ENCODE measurements at places on chromosomes 3 and 15.

GRCh38 chr3:172104471-172105072, 65.2 kb downstream of the FNDC3B start:
- no peak for DNase-seq

DNA sequence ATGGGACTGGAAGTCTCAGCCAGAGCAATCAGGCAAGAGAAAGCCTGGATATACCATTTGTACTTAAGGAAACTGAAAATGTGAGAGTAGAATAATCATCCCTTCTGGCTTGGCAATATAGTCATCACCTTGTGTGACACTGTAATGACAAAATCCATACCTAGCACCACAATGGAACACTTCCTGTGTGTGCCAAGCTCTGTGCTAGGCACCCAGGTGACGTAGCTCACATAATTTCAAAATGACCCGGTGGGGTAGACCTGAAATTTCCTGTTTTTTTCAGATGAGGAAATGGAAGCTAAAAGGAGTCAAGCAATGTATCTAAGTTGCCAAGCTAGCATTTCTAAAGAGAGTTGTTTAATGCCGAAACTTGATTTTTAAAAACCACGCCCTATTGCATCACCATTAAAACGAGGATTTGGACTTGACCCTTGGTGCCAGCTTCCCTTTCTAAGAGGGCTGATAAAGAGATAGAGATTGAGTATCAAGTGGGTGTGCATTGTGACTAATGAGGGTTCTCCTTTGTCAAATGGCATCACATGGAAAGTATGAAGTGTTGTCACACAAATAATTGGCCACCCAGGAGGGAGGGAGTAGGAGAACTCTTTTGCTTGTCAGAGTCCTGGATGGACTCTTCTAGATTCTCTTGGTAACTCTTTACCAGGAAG, 141.3 kb upstream of the PDZRN3 start:
- no peak for DNase-seq

GRCh38 chr15:47675735-47676134, 41.6 kb upstream of the SEMA6D start:
- DNase-seq, result no peak

DNA sequence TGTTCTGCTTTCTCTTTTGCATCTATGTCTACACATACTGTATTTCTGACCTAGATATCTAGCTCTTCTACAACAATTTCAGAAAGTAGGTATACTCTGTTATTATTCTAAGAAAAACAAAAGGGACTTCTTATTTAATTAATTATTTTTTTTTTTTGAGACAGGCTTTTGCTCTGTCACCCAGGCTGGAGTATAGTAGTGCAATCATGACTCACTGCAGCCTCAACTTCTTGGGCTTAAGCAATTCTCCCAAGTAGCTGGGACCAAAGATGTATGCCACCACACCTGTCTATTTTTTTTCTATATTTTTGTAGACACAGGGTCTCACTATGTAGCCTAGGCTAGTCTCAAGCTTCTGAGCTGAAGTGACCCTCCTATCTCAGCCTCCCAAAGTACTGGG, 130.6 kb downstream of the MBNL1 start:
- DNase-seq, result peak; percentile 54

GRCh38 chr3:12902181-12902999, 61.0 kb upstream of the RPL32 start:
- no peak for DNase-seq

GRCh38 chr3:132669256-132669777, 9.2 kb downstream of the UBA5 start:
- DNase-seq, result no peak

DNA sequence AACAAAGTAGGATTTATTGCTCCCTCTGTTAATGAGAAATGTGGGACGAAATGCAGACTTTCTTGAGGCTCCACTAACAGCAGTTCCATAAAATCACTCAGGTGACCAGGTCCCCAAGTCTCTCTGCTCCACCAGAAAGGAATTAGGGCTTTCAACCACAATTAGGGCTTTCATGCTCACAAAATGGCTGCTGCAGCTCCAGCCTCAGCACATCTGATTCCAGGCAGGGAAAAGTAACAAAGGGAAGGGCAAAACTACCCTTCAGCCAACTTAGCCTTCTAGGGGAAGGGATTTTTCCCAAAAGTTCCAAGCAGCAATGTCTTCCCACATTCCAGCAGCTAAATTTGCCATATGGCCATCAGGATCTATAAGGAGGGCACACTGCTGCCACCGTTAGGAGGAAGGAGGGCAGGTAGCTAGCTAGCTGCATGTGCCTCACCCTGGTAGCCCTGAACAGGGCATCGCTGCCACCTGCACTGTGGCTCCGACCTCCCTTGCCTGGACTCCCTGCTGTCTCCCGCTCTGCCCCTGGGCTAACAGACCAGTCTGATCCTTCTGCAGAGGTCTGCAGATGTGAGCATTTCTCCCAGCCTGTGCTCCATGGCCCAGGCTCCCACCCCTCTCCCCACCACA, 12.8 kb downstream of the CFAP100 start:
- DNase-seq, result peak; percentile 4

GRCh38 chr3:87201727-87202126, 25.4 kb upstream of the CHMP2B start:
- DNase-seq, result no peak

GRCh38 chr3:127072221-127072771, 89.4 kb downstream of the PLXNA1 start:
- no peak for DNase-seq

DNA sequence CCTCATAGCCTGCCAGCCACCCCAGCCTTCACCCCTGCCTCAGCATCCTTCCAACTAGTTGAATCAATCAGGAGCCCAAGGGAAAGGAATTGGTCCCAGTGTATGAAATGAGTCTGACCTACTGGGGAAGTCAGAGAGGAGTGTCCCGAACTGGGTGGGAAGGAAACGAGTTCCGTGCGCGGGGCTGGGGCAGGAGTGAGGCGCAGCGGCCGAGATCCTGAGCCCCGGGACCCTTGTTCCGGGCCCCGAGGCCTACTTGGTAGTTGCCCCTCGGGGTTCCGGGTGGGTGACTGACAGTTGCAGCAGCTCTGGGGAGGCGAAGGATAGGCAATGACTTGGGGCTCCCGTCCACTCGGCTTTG, 1.1 kb upstream of the PLCL2 start:
- no peak for DNase-seq

GRCh38 chr15:101702077-101702476, 22.2 kb downstream of the TARS3 start:
- no peak for DNase-seq

- DNase-seq, result no peak
Measured at GRCh38 chr15:35436422-35436821, 109.5 kb downstream of the DPH6 start.

GRCh38 chr3:128080323-128081080, 28.3 kb downstream of the SEC61A1 start:
- DNase-seq, result peak; percentile 67

- no peak for DNase-seq
Measured at GRCh38 chr3:4228295-4228694, 74.9 kb upstream of the SETMAR start.

- no peak for DNase-seq
Measured at GRCh38 chr3:59699648-59700320, 650.0 kb upstream of the CFAP20DC start.

DNA sequence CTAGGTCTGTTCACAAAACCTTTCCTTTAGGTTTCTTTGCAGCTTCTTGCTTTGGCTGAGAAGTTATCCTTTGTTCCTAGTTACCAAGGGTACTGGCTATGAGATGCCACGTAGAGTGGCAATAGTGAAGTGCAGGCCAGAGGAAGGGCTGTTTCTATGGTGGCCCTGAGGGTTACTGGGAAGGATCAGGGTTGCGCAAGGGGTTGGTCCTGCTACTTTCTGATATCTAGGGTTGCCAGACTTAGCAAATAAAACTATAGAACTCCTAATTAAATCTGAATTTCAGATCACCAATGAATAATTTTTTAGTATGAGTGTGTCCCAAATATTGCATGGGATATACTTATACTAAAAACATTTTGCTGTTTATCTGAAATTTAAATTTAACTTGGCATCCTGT, 317.6 kb upstream of the CTDSPL start:
- DNase-seq, result no peak

GRCh38 chr3:151460774-151461450, at the start of gene IGSF10:
IGSF10 (minus strand) TSS chr3:151461061; CDS start chr3:151458709, 2,352 bp downstream.
- no peak for DNase-seq

GRCh38 chr3:163587342-163587741, 1491.0 kb downstream of the SI start:
- DNase-seq, result peak; percentile 95

DNA sequence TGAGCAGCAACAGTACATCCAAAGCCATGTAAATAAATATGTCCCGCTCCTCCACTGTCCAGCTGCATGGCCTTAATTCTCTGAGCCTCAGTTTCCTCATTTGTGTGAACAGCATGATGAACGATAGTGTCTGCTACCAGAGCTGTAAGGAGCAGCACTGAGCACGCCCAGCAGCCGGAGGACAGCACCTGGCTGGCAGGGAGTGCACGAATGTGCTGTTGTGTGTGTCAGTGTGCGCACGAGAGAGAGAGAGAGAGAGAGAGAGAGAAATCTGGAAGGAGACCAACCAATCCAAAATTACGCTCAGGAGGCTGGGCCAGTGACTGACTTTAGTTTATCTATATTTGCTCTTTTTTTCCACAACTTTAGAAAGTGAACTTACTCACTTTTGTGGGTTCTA, 26.6 kb upstream of the PLXNA1 start:
- no peak for DNase-seq

DNA sequence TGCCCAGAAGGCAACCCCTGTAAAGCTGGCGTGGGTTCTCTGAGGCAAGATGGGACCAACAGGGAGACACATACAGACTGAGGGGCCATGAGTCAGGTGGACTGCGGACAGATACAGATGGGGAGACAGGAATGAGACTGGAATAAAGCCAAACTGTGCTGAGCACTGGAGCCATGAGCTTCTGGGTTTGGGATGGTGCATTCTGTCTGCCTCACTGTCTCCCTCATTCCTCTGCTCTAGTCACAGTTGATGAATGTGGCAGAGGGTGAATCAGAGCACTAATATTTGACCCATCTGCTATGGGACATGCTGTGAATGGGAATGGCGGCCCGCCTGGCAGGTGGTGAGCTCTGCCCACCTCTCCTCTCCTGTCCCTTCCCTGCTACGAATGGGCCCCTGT, 262.9 kb downstream of the EPHB1 start:
- DNase-seq, result no peak

GRCh38 chr3:139295040-139295439, 48.8 kb upstream of the MRPS22 start:
- DNase-seq, result no peak

DNA sequence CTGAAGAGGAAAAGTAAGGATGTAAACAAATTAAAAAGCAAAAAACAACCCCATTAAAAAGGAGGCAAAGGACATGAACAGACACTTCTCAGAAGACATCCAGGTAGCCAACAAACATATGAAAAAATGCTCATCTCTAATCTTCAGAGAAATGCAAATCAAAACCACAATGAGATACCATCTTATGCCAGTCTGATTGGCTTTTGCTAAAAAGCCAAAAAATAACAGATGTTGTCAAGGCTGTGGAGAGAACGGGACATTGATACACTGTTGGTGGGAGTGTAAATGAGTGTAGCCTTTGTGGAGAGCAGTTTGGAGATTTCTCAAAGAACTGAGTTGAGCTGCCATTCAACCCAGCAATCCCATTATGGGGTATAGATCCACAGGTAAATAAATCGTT, 18.6 kb upstream of the RGMA start:
- DNase-seq, result no peak

GRCh38 chr3:193498215-193498614, 56.5 kb downstream of the ATP13A4 start:
- no peak for DNase-seq

DNA sequence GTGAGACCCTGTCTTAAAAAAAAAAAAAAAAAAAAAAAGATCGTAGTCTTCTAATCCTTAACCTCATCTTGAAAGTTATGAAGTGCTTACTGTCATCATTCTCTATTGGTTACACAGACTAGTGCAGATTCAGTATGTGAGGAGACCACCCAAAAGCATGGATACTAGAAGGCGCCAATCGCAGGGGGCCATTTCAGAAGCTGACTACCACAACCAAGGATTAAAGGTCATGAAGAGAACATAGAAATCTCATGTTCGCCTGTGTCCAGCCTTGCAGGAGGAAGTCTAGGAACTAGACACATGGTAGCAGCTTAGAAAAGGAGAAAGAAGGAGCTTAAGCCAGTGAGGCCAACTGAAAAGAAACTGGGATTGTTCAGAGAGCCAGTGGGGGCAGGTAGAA, 207.8 kb downstream of the THSD4 start:
- no peak for DNase-seq

GRCh38 chr15:88108991-88109390, 147.5 kb downstream of the NTRK3 start:
- DNase-seq, result no peak

- no peak for DNase-seq
Measured at GRCh38 chr3:123611082-123611481, 26.2 kb upstream of the HACD2 start.

- DNase-seq, result no peak
Measured at GRCh38 chr15:39252134-39252470, 328.8 kb upstream of the THBS1 start.

DNA sequence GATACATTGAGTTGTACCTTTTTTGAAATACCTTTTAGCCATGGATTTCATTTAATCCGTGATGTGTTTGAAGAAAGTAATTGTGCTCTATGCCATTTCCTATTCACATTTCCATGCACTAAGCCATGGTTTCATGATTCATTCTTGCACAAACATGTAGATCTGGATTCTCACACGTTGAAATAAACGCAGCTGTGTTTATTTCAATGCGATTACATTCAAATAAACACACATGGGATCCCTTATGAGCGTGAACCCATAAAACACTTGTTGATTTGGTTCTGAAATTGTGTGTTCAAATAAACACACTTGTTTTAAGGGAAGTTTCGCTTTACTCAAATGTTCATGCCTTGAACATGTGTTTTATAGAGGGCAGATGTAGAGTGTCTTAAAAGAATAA, 39.2 kb downstream of the BBX start:
- DNase-seq, result no peak

GRCh38 chr15:45394681-45395080, 16.3 kb upstream of the GATM start:
- DNase-seq, result no peak

GRCh38 chr3:129701161-129701560, 94.7 kb upstream of the PLXND1 start:
- DNase-seq, result no peak

DNA sequence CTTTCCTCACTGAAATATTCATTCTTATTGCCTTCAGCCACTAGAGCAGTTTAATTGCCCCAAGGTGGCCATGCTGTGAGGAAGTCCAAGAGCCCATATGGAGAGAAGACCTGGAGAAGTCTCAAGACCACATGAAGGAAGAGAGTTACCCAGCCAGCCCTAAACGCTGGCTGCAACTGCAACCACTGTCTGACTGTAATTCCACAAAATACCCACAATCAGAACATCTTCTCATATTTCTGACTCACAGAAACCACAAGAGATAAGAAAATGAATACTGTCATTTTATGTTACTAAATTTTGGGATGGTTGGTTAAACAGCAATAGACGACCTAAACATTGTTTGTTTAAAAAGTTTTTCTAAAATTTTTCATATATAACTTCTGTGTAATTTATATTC, 14.7 kb upstream of the SST start:
- peak; percentile 10 for DNase-seq

GRCh38 chr15:33872416-33873106, 95.7 kb upstream of the CHRM5 start:
- peak; percentile 11 for DNase-seq

- DNase-seq, result peak; percentile 42
Measured at GRCh38 chr3:128488636-128488990, 4.4 kb downstream of the GATA2 start.

GRCh38 chr3:159593927-159594605, 394.6 kb upstream of the IL12A start:
- no peak for DNase-seq

GRCh38 chr15:25676070-25676469, 187.1 kb downstream of the ATP10A start:
- DNase-seq, result no peak
